ENCODE measurements at places on chromosomes 5 and 9. TPM values are rescaled to one million over a fixed set of nuclear protein-coding genes. Genes with fewer than 3 reads are reported as not detected.

GRCh38 chr5:156927545-156927944 is 35.5 kb downstream of the TIMD4 start:
- no peaks in the 10 kb centered on the region for H3K36me3 ChIP-seq
- H3K27ac ChIP-seq, result no peak overlapping the region
- H3K4me1 ChIP-seq, result no peaks in the 10 kb centered on the region
- no peak for DNase-seq
- no peak overlapping the region for H3K4me3 ChIP-seq

DNA sequence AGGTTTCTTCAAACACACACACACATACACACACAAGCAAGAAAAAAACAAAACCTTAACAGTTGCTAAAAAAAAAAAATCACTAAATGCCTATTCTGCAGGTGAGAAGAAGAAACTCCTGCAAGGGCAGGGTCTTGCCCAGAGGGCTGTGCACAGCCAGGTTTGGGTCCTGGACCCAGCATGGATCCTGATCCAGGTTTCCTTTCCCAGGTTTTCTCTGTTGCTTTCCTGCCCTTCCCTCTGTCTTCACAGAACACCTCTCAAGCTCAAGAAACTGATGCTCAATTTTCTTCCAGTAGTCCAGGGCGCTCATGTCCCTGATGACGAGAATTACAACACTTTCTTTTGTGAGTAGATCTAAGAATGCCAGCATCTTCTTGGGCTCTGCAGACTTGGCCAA is 136.6 kb downstream of the PAX5 start:
- H3K4me1 ChIP-seq, result no peaks in the 10 kb centered on the region
- H3K36me3 ChIP-seq, result no peaks in the 10 kb centered on the region
- DNase-seq, result no peak
- no peak overlapping the region for H3K27ac ChIP-seq
- H3K4me3 ChIP-seq, result no peak overlapping the region
- peaks cover 30% of the 10 kb centered on the region for H3K27me3 ChIP-seq

DNA sequence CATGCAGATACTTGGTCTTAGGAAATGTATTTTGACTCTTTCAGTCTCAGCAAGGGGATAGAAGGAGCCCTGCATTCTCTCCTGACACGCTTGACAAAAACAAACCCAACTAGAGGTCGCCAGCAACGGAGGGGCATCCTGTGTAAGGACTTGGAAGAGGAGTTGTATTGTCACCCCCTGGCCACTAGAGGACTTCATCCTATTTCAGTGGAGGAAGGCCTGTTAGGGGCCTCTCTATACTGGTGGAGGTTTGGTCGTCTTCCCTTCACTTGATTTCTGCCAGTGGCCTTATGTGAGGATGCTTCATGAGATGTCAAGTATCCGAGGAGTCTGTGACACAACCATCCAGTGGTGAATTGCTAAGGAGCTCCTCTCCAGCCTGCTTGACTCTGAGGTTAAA is 122.8 kb upstream of the STC2 start:
- no peak overlapping the region for H3K4me3 ChIP-seq
- DNase-seq, result no peak
- H3K4me1 ChIP-seq, result peaks cover 39% of the 10 kb centered on the region
- no peaks in the 10 kb centered on the region for H3K27me3 ChIP-seq
- no peak overlapping the region for H3K27ac ChIP-seq
- no peaks in the 10 kb centered on the region for H3K36me3 ChIP-seq

DNA sequence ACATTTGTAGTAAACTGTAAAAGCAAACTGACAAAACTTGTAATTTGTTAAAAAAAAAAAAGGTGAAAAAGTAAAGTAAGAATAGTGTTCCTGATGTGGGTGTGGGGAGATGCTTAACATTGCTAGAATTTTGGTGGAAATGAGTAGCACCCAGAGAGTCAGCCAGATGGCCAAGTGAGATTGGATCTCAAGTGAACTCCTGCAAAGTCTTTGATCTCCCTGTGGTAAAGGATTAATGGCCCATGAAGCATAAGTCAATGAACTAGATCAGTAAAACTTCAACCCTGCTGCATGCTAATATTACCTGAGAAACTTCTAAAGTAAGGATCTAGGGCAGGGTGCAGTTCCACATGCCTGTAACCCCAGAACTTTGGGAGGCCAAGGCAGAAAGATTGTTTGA is 19.0 kb upstream of the FAM169A start:
- no peak overlapping the region for H3K4me3 ChIP-seq
- no peaks in the 10 kb centered on the region for H3K27me3 ChIP-seq
- H3K27ac ChIP-seq, result no peak overlapping the region
- no peaks in the 10 kb centered on the region for H3K4me1 ChIP-seq

DNA sequence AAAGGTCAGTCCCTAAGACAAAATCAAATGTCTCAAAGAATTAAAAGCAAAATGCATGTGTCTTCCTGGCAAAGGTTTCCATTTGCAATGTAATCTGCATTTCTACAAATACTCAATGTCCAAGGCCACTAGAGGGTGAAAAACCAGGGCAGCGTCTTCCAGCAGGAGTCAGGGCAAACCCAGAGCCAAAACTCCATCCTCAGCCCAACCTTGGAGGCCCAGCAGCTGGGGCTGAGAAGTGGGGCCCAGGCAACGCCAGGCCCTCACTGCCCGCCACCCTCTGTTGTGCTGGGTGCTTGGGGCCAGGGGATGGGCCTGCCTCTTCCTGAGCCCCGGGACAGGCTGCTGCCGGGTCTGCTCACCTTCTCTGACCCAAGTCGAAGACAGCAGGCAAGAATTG is 200.1 kb downstream of the PAX5 start:
- no peak overlapping the region for H3K27ac ChIP-seq
- no peaks in the 10 kb centered on the region for H3K36me3 ChIP-seq
- no peaks in the 10 kb centered on the region for H3K4me1 ChIP-seq
- no peak for DNase-seq
- no peaks in the 10 kb centered on the region for H3K27me3 ChIP-seq

Gene ALDH1B1
- 10.4 TPM for total RNA-seq

Gene GCNT1
- 17.8 TPM for total RNA-seq

Gene TEX48
- not detected for total RNA-seq

Gene FBXW11
- 106 TPM for total RNA-seq

Data from SJSA1 (cell line).